ENCODE measurements at places on chromosomes 7 and 10. TPM values are rescaled to one million over a fixed set of nuclear protein-coding genes. Genes with fewer than 3 reads are reported as not detected.

Gene RASSF4
- total RNA-seq: 51.7 TPM

Gene OPALIN
- total RNA-seq: not detected

Gene LRRD1
- not detected for total RNA-seq

Gene SLC29A3
- 8.6 TPM for total RNA-seq

Gene GBX1
- not detected for total RNA-seq

Gene CYP26C1
- 0.02 TPM for total RNA-seq

Gene FAM241B
- total RNA-seq: 1.9 TPM

Gene KIAA1549
- total RNA-seq: 1.8 TPM

Gene NRP1
- total RNA-seq: 3.7 TPM

Gene MYO3A
- not detected for total RNA-seq

Gene SVIL
- 12.1 TPM for total RNA-seq

Gene GIMAP1
- not detected for total RNA-seq

Gene MET
- total RNA-seq: 23.3 TPM

Gene AGBL3
- total RNA-seq: 7.2 TPM

Gene SMARCD3
- 0.62 TPM for total RNA-seq

Gene OPN4
- not detected for total RNA-seq

Gene PRR15
- 7.8 TPM for total RNA-seq

Gene SORCS1
- not detected for total RNA-seq

Gene CNTNAP2
- total RNA-seq: 0.40 TPM

Gene C10orf62
- total RNA-seq: 0.28 TPM

Gene SH2D4B
- not detected for total RNA-seq

Gene STAG3
- total RNA-seq: 0.22 TPM

Gene RNF32
- total RNA-seq: not detected

Gene TAS2R16
- not detected for total RNA-seq

Gene RNF148
- total RNA-seq: 1.6 TPM

Gene CREB5
- total RNA-seq: 0.38 TPM

Gene OPN1SW
- total RNA-seq: not detected

Gene PON1
- total RNA-seq: not detected

Gene NKX1-2
- not detected for total RNA-seq

Gene SYT15
- 0.38 TPM for total RNA-seq

Gene PRSS37
- not detected for total RNA-seq

Gene ZNF804B
- total RNA-seq: not detected

Gene TET1
- total RNA-seq: 10.6 TPM

Gene PRKAR2B
- not detected for total RNA-seq

Gene KCNH2
- not detected for total RNA-seq

Gene RSU1
- total RNA-seq: 49.7 TPM

Gene POLR2J2
- total RNA-seq: 0.22 TPM

All from HepG2 (cell line).